ENCODE measurements at places on chromosomes 5 and 9. TPM values are rescaled to one million over a fixed set of nuclear protein-coding genes. Genes with fewer than 3 reads are reported as not detected.
A peak's percentile ranks its signal among the peaks of the same experiment; 100 is the strongest.

ESM1 gene
- total RNA-seq = 0.15 TPM

GRCh38 chr5:176883700-176884570, 15.2 kb downstream of the HK3 start:
- DNase-seq = no peak

ACSL6 gene
- not detected for total RNA-seq

- peak; percentile 27 for DNase-seq
These were observed 472.9 kb downstream of the PRELID2 start for GRCh38 chr5:145362266-145362665.

PRLR gene
- not detected for total RNA-seq

PCDHGA12 gene
- not detected for total RNA-seq

DAB2IP gene
- total RNA-seq = 59.9 TPM

- no peak for DNase-seq
These were observed 567.2 kb downstream of the PTPRD start for GRCh38 chr9:10045598-10045997.

OSMR gene
- total RNA-seq = 45.3 TPM

GRCh38 chr5:149310947-149311658, 34.2 kb upstream of the GRPEL2 start:
- DNase-seq = no peak

DNA sequence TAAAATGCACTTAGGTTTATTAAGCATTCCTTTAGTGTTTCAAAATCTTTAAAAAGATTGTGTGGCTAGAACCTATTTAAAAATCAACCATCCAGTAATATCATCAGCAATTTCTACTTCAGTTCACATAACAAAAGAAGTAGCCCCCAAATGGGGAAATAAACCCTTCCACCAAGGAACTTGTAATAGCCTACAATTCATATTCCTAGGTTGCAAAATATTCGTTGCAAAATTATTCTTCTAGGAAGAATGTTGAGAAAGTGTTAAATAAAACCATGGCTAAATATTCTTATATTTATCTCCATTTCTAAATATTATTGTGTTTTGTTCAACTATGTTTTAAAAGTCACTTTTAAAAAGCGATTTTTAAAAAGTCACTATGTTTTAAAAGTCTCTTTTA, 177.9 kb upstream of the PRLR start:
- no peak for DNase-seq

- no peak for DNase-seq
These were observed 20.2 kb downstream of the NR2F1 start for GRCh38 chr5:93603078-93603792.

GRCh38 chr5:162769019-162769418, 668.4 kb upstream of the CCNG1 start:
- no peak for DNase-seq

- DNase-seq = no peak
These were observed 75.1 kb upstream of the FAM120A start for GRCh38 chr9:93376411-93376810.

GRCh38 chr9:121771851-121772599, 120.6 kb downstream of the DAB2IP start:
- DNase-seq = no peak

DNA sequence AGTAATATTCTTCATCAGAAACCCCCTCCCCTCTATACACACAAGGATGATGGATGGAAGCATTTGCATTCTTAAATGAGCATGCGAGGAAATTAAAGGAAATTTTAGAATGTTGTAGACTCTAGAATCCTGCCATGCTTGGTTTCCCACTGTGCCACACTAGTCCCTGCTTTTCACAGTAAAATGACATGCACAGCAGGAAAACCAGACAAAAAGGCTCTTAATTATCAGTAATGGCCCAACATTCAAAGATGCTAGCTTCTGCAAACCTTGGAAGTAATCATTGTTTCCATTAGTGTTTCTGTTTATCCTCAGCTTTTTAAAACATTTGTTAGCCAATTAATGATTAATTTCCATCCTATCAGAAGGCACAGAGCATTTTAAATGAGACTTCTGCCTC, 255.8 kb downstream of the SLCO4C1 start:
- no peak for DNase-seq

DNA sequence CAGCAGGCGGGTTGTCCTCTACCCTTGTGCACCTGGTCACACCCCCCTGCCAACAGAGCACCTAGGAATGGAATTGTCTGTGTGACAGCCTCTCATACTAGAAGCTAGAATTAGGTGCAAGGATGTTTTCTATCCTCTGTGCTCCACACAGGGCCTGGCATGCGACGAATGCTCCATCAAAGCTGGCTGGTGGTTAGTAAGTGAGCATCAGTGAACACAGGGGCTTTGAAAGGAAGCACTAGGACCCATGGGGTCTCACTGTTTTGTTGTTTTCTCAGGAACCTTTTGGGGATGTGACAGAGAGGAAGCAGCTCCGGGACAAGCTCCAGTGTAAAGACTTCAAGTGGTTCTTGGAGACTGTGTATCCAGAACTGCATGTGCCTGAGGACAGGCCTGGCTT, 32.3 kb downstream of the GALNT12 start:
- DNase-seq = no peak

DNA sequence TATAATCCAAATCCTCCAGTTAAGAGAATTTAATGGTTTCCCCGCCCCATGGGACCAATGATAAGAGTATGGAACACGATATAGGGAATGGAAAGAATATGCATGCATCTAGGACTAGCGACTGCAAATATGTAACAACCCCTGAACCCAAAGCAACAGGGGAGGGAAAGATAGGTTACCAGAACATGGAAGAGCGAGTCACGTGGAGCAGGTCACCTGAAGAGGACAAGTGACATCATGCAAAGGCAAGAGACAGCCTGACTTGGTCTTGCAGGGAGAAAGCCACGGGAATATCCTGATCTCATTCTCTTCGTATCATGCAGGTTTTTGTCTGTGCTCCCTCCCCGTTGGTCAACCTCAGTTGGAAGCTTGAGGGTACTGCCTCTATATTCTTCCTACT, 4.7 kb upstream of the UHRF2 start:
- no peak for DNase-seq

GRCh38 chr9:27572566-27572917, 739 bp downstream of the C9orf72 start:
- no peak for DNase-seq

GRCh38 chr9:117783828-117784227, 79.6 kb downstream of the TLR4 start:
- no peak for DNase-seq

- no peak for DNase-seq
These were observed 41.0 kb downstream of the PCDHGC5 start for GRCh38 chr5:141529873-141530272.

- DNase-seq = no peak
These were observed 33.7 kb upstream of the NRG2 start for GRCh38 chr5:140076788-140077187.

DNA sequence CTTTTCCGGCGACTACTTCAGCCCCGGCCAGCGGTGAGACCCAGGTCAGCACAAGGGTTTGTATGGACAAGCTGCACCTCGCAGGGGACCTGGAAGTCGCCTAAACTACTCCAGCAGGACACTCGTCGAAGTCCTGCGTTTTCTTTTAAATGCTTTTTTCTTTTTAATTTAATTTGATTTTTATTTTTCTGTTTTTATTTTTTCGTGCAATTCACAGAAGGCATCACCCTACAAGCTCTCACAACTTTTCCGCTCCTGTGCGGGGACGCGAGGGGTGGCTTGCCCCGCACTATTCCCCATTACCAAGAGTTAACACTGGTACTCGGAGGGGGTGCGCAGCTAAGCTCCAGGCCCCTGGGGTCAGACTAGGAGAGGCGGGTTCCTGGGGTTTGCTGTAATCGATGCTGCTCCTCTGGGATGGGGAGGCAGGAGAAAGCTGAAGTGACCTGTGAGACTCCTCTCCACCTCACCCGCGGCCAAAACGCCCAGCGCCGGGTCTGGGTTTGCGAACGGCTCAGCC, 1.3 kb downstream of the EDIL3 start:
- DNase-seq = no peak

- no peak for DNase-seq
These were observed 89.0 kb downstream of the HRH2 start for GRCh38 chr5:175746851-175747250.

Data from PC-9 (cell line).